ENCODE measurements at places on chromosomes 6 and 20.

DNA sequence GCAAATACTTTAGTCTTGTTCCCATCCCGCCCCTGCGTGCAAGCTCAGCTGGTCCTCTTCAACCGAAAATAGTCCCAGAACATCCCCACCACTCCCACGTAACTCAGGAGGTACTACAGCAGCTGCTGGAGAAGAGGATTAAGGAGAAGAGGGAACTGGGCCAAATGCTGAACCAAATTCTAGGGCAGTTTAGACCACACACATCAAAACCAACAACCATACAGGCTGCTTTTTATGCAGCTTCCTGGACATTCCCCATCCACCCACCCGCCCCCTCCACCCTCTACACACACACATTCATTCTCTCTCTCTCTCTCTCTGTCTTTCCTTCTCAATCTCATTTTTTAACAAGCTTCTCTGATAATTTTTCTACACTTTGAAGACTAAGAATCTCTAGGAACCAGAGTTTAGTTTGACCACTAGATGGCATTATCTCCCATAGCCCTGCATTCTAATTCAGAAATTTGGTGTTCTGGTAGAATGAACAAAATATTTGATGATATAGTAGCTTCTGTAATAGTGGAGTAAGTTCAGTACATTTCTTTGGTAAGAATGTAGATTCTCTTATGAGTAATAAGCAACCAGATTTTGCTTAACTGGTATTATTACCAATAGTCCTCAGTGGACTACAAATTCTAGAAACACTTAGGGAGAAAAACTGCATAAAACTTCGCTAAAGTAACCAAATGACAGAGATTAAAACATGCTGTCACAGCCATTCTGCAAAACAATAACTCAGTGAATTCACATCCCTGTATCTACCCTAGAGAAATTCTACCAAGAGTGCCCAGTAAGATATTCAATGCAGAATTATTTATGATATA is 52.1 kb upstream of the BEND6 start:
- peak; percentile 63 for DNase-seq

- no peak for DNase-seq
These were observed 172.2 kb upstream of the THBS2 start for GRCh38 chr6:169425628-169426370.

- no peak for DNase-seq
These were observed 127.8 kb downstream of the KIF16B start for GRCh38 chr20:16445482-16445881.

DNA sequence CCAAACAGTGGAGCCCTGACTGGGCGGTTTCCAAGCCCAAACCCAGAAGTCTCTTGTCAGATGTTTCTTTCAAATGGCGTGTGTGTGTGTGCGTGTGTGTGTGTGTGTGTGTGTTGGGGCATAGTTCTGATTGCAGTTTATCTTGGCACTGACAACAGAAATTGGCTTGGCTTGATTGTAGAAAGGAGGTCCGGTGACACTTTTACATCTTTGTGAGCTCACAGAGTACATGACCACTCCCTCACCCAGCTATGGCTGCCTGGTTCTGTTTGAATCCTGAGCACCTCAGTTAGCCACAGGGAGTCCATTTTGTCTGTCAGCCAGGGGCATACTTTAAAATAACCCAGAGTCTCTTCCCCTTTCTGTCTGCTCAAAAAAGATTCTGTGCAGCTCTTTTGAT is 276.3 kb downstream of the CD83 start:
- DNase-seq = no peak

- peak; percentile 75 for DNase-seq
These were observed 65.9 kb upstream of the DDR1 start for GRCh38 chr6:30818391-30818841.

- peak; percentile 44 for DNase-seq
These were observed 725 bp upstream of the ISM1 start for GRCh38 chr20:13220194-13220903.

GRCh38 chr20:36260316-36260715 is 24.0 kb downstream of the AAR2 start:
- no peak for DNase-seq

GRCh38 chr6:45624228-45624627 is 246.5 kb upstream of the SUPT3H start:
- DNase-seq = no peak

GRCh38 chr20:15011631-15012030 is 674.2 kb upstream of the FLRT3 start:
- DNase-seq = no peak

DNA sequence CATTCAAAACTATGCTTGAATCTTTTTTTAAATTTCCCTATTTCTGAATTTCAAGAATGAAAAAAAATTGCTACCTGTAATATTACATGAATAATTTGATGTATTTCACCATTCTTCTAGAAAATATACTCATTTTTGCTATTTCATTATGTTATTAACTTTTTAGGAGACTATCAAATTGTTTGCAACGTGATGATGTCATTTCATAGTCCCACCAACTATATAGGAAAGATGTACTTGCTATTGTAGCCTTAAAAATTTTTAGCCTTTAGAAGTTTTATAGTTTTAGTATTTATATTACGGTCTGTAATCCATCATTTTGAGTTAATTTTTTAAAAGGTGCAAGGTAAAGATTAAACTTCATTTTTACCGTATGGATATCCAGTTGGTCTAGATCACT is 81.4 kb upstream of the AHI1 start:
- no peak for DNase-seq

GRCh38 chr20:31517373-31517772 is 3.1 kb downstream of the HM13 start:
- DNase-seq = peak; percentile 81

- peak; percentile 73 for DNase-seq
These were observed 17.3 kb downstream of the PLN start for GRCh38 chr6:118565311-118565960.

DNA sequence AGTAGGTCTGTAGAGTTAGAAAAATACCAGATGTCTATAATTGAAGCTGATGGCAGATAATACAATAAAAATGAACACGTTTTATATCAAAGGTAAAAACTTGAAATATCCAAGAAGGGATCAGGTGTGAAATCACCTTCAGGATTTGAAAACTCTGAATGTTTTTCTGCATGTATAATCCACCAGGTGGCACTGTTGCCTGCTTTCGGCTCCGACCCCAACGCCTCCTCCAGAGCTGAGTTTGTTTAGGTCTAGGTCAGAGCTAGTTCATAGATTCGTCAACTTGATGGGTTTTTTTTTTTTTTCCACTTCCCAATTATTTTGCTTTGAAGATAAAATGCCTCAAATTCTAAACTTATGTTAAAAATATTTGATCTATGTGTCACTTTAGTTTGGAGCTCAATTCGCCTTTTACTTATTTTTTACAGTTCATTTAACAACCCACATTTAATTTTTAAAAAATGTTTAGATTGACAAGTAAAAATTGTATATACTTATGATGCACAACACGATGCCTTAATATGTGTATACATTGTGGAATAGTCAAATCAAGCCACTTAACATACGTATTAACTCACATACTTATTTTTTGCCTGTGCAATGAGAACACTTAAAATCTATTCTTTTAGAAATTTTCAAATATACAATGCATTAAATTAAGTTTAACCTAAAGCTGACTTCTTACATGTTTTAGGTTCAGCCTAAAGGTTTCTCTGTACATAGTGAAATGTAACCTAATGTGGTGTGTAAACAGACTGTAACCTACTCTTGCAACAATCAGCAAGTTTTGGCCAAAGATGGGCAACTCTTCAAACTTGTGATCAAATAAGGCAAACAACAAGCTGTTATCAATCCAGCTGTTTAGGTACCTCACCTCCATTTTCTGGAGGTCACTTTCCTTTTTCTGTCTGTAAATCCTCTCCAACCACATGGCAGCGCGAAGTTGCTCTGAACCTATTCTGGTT is 39.4 kb upstream of the ENPP4 start:
- DNase-seq = peak; percentile 63

DNA sequence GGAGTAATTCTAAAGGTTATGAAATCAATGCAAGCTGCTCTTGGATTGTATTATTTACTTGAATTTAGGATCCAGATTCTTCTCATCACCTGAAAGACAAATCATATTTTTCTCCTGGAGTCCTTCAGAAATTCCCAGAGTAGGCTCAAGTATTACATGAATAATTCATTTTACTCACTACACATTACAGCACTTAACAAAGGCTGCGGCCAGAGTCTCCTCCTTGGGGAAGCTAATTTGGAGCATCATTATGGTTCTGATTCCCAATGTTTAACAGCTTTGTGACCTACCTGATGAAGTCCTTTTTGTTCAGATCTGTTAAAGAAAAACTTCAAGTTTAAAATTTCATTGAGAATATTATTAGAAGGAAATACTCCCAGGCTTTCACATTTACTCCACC is 28.7 kb downstream of the GRIK2 start:
- no peak for DNase-seq

DNA sequence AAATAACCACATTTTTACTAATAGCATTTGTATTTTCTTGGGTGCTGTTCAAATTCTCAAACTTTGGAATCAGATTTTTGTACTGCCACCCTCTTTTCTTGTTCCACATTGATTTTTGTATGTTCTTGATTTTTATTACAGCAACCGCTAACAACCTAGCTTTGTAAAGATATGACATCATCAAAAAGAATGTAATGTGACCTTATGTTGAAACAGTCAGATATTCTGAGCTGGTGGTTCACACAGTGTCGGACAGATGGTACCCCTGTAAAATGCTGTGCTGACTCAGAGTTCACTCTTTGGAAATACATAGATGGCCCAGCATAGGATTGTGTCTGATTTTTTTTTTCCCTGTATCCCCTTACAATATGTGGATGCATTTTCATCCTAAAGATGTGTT is 118.9 kb downstream of the QKI start:
- peak; percentile 69 for DNase-seq

DNA sequence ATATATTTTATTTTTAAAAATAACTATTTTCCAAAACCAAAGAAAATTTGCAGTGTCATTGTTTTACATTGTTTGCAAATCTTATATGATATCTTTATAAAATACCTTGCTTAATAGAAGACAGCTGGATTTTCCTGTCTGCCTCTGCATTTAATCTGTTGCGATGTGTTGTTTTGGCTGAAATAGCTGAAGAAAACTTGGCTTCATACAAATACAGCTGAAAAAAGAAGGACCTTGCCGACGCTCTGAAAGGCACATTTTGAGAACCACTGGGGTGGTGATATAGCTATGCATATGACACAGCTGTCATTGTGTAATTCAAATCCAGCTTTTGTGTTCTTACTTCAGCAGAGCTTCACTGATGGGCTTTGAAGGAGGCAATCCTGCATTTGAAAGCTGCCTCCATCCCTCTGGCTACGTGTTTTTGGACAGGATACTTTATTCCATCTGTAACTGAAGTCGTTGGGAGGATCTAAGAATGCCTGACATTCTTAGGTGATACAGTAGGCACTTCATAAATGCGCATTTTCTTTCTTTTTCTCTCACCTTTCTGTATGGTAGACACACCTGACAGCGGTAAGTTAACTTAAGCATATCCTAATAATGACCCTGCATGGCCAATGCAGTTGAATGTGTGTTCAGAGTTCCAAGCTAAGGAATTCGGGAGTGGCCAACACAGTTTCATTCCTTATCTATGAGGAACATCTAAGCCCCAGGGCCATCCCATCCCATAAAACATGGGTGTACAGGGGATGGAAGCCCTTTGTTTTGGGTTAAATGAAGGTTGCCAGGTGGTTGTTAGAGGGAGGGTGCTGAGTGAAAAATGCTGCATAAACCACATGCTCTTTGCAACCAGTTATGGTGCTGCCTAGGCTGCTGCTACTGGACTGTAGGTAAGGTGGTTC is 213.0 kb downstream of the TFAP2A start:
- DNase-seq = no peak

DNA sequence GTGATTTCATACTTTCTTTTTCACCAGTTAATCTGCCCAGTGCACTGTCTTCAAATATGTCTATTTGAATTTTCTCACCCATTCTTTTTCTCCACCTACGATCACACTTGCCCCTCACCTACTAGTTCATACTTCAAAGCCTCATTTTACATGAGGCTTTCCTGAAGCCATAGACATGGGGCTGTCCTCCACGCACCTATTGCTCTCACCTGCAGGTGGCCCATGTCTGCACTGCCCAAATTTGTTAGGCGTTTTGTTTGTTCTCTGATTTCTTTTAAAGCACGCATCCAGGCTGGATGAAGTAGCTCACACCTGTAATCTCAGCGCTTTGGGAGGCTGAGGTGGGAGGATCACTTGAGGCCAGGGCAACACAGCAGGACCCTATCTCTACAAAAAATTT is 106.8 kb upstream of the RIPOR2 start:
- DNase-seq = no peak

GRCh38 chr6:55704421-55704820 is 125.4 kb upstream of the HMGCLL1 start:
- peak; percentile 78 for DNase-seq

GRCh38 chr6:28433119-28433518 is 10.2 kb downstream of the ZSCAN23 start:
- DNase-seq = no peak

DNA sequence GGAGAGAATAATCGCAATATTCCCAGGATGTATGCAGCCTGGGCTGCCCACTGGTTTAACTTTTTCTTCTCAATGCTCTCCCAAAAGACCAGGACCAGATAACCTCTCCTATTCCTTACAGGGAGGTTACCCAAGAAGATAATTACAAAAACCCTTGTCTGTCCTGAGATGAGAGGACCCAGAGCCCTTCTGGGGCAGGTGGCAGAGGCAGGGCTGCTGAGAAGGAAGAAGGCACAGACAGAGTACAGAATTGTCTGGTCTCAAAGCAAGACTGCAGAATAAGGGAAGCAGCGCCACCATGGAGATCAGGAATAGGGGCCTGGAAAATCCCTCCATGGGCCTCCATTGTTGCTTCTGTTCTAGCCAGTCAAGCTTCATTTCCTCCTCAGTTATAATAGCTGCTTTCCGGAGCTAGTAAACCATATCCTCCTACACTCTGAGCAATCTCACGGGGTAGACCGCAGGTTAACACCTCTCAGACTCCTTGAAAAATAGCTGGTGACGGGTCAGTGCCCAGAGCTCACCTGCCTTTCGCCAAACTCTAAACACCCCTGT is 463 bp upstream of the HLA-DMB start:
- DNase-seq = peak; percentile 91

- DNase-seq = no peak
These were observed 87.3 kb downstream of the DTNBP1 start for GRCh38 chr6:15575357-15576033.

Data from kidney tubule cell (primary cell).